Occipital lobe (tissue), 3 donors: ENCODE measurements at places on chromosomes 3 and 15. TPM values are rescaled to one million over a fixed set of nuclear protein-coding genes. Genes with fewer than 3 reads are reported as not detected.

USP8 gene
- total RNA-seq = 30.3 TPM

SPG21 gene
- total RNA-seq = 49.0 TPM

C2CD4A gene
- 0.16 TPM for total RNA-seq

DNA sequence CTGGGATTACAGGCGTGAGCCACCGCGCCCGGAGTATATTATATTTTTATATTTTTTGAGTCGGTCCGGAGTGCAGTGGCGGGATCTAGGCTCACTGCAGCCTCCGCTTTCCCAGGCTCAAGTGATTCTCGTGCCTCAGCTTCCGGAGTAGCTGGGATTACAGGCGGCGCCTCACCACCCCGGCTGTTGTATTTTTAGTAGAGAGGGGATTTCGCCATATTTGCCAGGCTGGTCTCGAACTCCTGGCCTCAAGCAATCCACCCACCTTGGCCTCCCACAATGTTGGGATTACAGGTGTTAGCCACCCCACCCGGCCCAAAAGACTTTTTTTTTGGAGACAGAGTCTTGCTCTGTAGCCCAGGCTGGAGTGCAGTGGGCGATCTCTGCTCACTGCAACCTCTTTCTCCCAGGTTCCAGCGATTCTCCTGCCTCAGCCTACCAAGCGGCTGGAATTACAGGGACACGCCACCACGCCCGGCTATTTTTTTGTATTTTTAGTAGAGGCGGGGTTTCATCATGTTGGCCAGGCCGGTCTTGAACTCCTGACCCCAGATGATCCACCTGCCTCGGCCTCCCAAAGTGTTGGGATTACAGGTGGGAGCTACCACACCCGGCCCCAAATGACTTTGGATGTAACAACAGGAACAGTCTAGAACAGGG, 1.0 kb downstream of the ZNF589 start:
- no peak for DNase-seq

DNA sequence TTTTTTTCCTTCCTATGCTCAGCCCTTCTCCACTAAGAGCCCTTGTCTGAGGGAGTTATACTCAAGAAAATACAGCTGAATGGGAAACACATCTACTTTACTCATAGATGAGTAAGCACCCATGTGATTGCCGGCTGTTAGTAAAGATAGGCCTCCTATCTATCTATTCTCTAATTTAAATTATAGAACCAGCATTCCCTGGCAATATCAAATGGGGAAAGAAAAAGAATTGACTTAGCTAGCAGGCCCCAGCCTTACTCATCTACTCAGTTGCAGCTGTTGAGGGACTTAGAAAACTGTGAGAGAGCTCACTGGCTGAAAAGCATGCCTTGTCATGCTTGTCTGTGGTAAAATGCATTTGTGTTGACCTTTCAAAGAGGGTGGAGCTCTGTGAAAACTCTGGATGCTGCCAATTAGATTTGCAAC, 116.9 kb upstream of the LRRFIP2 start:
- no peak for DNase-seq

GRCh38 chr15:73010154-73011152, 41.8 kb upstream of the NEO1 start:
- DNase-seq = no peak

GRCh38 chr3:125394406-125394805, 19.3 kb upstream of the ZNF148 start:
- peak; percentile 21 for DNase-seq

DNA sequence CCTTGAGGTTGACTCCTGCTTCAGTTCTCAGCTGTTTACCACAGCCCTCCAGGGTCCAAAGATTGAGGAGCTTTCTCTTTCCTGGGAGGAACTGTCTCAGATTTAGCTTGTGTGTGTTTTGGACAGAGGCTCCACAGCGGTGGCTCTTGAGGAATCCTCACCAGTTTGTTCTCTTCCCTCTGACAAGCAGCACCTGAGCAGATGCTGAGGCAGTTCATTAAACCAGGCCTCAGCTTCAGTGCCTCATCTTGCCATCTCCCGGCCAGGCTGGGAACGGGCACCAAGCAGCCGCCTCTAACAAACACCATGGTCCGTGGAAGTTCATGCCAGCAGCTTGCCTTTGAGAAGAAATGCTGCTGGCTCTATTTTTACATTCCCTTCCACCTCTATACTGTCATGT, 25.8 kb upstream of the TIMP4 start:
- no peak for DNase-seq

- DNase-seq = no peak
Observed at GRCh38 chr3:179146911-179147513, 1.1 kb upstream of the PIK3CA start.

GRCh38 chr3:174541708-174542315, 317.3 kb upstream of the NAALADL2 start:
- no peak for DNase-seq
